Tibial artery (tissue), 4 donors: ENCODE measurements at places on chromosomes 12 and 14.

DNA sequence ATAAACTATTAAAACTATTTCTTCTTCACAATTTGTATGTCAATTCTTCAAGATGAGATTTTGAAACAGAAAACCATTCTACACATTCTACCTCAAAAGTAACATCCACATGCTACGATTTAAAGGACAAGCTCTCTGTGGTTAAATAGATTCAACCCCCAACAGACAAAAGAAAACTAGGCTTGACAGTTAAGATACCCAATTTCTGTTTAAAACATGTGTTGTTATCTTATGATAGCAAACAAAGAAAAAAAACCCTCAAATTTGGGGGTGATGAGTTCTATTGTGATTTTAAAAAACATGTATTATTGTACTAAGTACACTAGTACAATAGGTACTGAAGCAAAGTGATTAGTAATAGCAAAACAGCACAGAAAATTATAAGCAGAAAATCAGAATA, 33.8 kb downstream of the ATF7 start:
- no peak for DNase-seq

- no peak for DNase-seq
Observed at GRCh38 chr12:57524814-57525614, 2.4 kb downstream of the MBD6 start.

GRCh38 chr12:57632073-57632957, 686 bp downstream of the B4GALNT1 start:
- DNase-seq = no peak

DNA sequence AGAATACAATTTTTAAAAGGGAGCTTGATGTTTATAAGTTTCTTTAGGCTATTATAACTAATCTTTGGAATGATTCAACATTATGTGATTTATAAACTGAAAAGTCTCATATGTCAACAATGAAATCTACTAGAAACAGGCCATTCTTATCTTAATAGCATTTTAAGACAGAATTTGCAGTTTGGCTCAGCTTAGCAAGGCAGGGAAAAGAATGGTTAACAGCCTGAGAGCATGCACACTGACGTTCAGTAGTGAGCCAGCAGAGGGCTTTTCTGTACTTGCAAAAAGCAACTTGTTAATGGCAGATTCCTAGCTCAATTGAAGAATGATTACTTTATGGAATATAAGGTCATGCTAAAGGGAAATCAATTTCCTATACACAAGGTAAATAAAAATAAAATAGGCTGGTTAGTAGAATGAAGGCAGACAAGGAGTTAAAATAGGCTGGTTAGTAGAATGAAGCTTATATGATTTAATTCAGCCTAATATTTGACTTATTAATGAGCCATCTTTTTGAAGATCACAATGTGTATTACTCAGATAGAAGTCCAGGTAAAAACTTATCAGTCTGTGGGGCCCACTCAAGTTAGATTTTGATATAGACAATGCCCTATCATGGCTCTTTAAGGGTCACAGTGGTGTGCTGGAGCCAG, 95.9 kb downstream of the OTOGL start:
- DNase-seq = no peak

- DNase-seq = no peak
Observed at GRCh38 chr12:94099632-94100031, 48.7 kb upstream of the PLXNC1 start.

DNA sequence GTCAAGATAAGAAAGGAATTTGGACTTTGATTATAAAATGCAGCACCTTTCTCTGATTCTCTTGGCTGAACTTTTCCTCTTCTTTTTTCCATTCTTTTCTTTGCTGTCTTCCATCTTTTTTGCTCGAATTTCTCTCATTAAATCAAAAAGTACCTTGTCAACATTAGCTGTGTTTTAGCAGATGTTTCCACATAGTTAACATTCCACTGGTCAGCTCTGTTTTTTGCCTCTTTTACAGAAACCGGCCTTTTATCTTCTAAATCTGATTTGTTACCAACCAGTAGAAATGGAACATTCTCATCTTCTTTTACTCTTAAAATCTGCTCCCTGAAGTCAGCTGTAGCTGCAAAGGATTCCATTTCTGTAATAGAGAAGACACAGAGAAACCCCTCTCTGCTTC, 71.1 kb upstream of the SYT1 start:
- DNase-seq = no peak

- DNase-seq = no peak
Observed at GRCh38 chr14:22010545-22011252, 337.1 kb upstream of the OR4E1 start.

- DNase-seq = no peak
Observed at GRCh38 chr12:52402873-52403540, 3.1 kb downstream of the KRT82 start.

GRCh38 chr14:61889914-61890351, 127.7 kb downstream of the SNAPC1 start:
- no peak for DNase-seq

DNA sequence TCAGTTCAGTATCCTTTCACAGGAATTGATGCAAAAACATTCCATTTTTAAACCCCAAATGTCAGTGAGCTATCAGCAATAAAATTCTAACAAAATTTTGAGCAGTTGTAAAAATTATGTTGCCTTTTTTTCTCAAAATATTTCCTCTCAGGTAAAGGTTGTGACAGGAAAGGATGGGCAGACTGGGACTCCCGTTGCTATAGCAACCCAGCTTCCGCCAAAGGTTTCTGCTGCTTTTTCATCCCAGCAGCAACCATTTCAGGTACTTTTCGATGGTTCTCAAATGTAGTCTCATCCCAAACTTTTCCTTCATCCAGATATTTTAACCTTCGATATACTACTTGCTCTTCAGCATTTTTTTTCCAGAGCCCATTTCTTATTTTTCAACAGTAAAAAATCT, 13.6 kb downstream of the EP400 start:
- DNase-seq = no peak

DNA sequence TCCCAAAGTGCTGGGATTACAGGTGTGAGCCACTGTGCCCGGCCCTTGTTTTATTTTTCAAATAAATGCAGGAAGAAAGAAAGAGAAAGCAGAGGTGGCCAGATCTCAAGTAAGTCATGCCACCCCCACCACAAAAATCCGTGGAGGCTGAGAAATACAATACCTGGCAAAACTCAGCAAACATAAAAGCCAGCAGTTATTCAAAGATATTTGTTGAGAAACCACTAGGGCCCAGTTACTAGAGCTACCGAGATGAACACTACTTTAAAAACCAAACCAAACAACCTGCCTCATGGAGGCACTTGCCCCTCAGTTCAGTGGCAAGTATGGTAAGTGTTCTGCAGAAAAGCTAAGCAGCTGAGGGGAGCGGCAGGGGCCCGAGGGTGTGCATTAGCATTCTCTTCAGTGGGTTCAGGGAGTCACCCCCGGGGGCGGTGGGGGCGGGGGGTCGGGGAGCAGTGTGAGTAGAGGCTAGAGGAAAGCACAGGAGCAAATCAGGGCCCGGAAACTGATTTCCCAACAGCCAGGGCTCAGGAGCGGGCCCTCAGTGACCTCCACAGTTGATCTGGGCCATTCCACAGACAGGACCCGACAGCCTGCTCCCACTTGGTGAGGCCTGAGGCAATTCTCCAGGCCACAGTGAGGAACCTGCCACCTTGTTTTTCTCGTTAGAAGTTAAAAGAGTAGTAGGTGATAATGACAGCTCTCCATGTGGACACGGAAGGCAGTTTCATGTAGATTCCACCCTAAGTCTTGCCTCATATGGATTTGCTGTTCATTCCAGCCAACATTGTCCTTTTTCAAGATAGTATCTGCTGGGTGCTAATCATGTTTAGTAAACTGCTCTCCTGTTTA, 8.6 kb downstream of the EVL start:
- DNase-seq = no peak

DNA sequence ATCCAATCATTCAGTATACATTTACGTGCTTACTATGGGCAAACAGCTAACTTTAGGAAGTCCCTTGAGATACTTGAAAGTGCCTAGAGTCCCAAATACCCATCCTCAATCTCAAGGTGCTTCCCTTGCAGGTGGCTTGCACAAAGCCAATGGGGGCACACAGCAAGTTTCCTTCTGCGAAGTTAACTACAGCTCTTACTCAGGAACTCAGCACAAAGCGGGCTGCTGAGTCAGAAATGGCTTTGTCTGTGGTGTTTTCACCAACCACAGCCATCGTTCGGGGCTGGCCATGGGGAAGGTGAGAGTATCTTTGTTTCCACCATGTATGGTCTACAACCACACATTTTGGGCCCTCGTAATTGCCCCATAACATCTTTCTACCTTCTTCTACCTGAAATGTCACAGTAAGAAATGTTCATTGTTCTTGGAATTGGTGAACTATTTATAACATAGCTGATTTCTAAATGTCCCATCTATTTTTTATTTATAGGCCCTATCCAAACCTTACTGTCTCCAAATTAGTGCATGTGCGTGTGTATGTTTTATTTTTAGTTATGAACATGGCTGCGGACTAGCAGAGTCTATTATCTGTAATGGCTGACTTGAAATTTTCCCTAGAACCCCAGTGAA, 13.9 kb downstream of the MFAP5 start:
- no peak for DNase-seq

DNA sequence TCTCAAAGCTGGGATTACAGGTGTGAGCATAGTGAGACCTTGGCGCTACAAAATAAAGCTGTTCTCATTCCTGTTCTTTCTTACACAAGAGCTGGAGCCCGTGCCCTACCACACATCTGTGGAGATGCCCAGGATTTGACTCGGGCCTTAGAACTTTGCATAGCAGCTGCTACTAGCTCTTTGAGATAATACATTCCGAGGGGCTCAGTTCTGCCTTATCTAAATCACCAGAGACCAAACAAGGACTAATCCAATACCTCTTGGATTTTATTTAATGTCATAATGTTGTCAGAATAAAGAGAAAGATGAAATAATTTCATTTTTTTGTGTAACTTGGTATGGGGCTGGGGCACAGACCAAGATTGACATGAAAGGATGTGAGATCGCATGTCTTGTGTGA, 7.6 kb downstream of the PNP start:
- no peak for DNase-seq

- DNase-seq = no peak
Observed at GRCh38 chr14:73502017-73502619, 11.4 kb downstream of the RIOX1 start.

- DNase-seq = no peak
Observed at GRCh38 chr12:120065472-120065871, 51.1 kb downstream of the RAB35 start.

DNA sequence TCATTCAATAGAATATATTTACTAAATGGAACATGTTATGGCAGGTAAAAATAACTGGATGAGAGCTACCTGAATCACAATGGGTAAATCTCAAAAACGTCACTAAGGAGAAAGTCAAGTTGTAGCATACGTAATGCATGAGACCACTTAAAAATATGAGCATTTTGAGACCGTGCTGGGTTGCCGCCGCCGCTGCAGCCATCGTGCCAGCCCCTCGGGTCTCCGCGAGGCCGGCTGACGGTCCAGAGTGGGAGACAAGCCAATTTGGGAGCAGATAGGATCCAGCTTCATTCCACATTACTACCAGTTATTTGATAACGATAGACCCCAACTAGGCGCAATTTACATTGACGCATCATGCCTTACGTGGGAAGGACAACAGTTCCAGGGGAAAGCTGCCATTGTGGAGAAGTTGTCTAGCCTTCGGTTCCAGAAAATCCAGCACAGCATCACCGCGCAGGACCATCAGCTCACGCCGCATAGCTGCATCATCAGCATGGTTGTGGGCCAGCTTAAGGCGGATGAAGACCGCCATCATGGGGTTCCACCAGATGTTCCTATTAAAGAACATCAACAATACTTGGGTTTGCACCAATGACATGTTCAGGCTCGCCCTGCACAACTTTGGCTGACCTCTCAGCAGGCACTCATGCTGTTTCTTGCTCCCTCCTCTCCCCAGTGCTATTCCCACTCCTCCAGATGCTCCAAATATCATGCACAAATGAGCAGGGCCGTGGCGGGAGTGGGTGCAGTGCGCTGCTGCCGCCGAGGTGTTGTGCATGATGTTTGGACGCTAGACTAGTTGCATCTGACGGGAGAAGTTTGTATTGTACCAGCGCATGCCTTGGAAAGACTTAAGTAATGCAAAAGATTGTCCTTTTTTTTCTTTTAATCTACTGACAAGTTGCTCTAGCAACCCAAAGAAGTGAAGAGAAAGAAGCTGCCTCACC, 6.3 kb upstream of the BRMS1L start:
- no peak for DNase-seq

GRCh38 chr12:79934281-79935020, 446 bp downstream of the PPP1R12A start:
- peak; percentile 85 for DNase-seq

- DNase-seq = no peak
Observed at GRCh38 chr12:43015090-43015737, 425.7 kb upstream of the PRICKLE1 start.

DNA sequence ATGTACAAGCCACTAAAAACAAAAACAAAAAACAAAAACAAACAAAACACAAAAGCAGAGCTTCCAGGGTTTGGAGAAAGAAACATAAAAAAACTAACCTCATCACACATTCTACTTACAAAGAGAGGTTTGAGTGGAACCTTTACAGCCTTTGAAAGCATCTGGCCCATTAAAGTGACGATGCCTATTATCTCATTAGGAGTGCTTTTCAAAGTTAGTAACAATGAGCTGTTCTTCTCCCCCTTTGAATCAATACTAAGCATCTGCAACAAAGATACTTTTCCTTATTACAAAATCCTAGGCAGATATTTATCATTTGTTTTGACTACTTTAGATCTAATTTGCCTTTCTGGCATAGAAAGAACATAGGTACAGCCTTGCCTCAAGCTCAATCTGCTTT, 217.3 kb downstream of the PPM1H start:
- no peak for DNase-seq

DNA sequence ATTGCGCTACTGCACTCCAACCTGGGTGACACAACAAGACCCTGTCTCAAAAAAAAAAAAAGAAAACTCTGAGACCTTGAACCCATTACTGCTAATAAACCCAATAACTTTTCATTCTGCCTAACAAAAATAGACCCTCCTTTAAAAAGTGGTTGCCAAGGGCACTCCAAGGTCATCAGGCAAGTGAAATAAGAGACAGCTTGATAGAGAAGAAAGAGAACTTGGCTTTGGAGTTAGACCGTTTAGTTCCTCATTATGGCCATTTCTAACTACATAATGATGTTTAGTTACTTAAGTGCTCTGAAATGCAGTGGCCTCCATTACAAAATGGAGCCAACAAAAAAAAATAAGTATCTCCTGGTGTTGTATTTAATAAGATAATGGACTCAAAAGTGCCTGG, 55.9 kb downstream of the PHLDA1 start:
- no peak for DNase-seq

DNA sequence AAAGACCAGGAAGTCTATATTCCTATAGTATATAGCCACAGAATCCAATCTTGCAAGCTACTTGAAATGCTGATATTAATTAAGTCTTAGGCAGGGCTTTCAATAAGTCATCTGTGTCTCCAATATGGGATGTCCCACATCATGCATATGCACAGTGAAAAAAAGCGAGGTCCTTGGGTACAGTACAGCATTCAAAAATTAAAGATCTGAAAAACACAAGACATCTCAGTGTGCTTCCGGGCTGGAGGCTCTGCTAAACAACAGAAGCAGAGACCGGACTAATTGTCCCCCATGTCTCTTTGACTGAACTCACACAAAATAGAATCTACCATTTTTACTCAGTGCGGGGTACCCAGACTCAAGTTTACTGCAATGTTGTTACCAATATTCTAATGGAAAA, 156.0 kb downstream of the DAD1 start:
- DNase-seq = no peak

- DNase-seq = peak; percentile 92
Observed at GRCh38 chr14:61525293-61526011, 169.9 kb upstream of the HIF1A start.
